ENCODE measurements at places on chromosomes 2 and 18. TPM values are rescaled to one million over a fixed set of nuclear protein-coding genes. Genes with fewer than 3 reads are reported as not detected.

Gene UGT1A4
- total RNA-seq, result not detected

Gene RNF103
- total RNA-seq, result 16.9 TPM

Gene ABCG5
- not detected for total RNA-seq

Gene CYS1
- total RNA-seq, result 7.3 TPM

Gene TMEM163
- not detected for total RNA-seq

Gene ALLC
- not detected for total RNA-seq

Gene LIMS3
- total RNA-seq, result 2.3 TPM

Gene G6PC2
- total RNA-seq, result not detected

Gene AFF3
- 0.66 TPM for total RNA-seq

Gene MAP3K19
- total RNA-seq, result not detected

Gene CYRIA
- total RNA-seq, result 4.3 TPM

Gene SERPINB13
- total RNA-seq, result not detected

Gene XDH
- 1.3 TPM for total RNA-seq

Gene SAG
- not detected for total RNA-seq

Gene CCDC88A
- total RNA-seq, result 47.1 TPM

Gene PKP4
- 49.6 TPM for total RNA-seq

Gene NEUROD1
- total RNA-seq, result not detected

Gene SALL3
- total RNA-seq, result not detected

Gene EML6
- total RNA-seq, result 0.66 TPM

Gene RNF149
- total RNA-seq, result 52.9 TPM

Gene GALR1
- not detected for total RNA-seq

Gene ZNF385B
- total RNA-seq, result not detected

Gene ANKRD36C
- total RNA-seq, result 58.8 TPM

Gene CDH2
- 6.3 TPM for total RNA-seq

Gene ABCG8
- not detected for total RNA-seq

Gene MC2R
- total RNA-seq, result not detected

Gene CRYGC
- total RNA-seq, result not detected

Gene LMAN2L
- 38.9 TPM for total RNA-seq

Gene OR6B2
- total RNA-seq, result not detected

Gene SLC40A1
- 73.1 TPM for total RNA-seq

Gene CDKL4
- 1.3 TPM for total RNA-seq

Gene CCDC74B
- total RNA-seq, result 4.8 TPM

Gene POTEC
- total RNA-seq, result not detected

Gene HOXD8
- total RNA-seq, result 0.44 TPM

Gene FOXI3
- total RNA-seq, result not detected

Gene SEPTIN10
- 79.4 TPM for total RNA-seq

Gene REG1B
- not detected for total RNA-seq

Gene HOXD12
- not detected for total RNA-seq

Gene AOX1
- total RNA-seq, result 38.1 TPM

Gene REG1A
- not detected for total RNA-seq

Gene APCDD1
- total RNA-seq, result 4.5 TPM

Gene LGALSL
- total RNA-seq, result 1.5 TPM

Gene KATNAL2
- total RNA-seq, result 9.6 TPM

Gene UPP2
- not detected for total RNA-seq

Gene ASAP2
- 33.3 TPM for total RNA-seq

Gene GNLY
- not detected for total RNA-seq

Gene SPP2
- not detected for total RNA-seq

Gene GULP1
- total RNA-seq, result 56.6 TPM

All from smooth muscle cell of trachea (primary cell).